ENCODE measurements at places on chromosomes 11 and 22.
A peak's percentile ranks its signal among the peaks of the same experiment; 100 is the strongest.

DNA sequence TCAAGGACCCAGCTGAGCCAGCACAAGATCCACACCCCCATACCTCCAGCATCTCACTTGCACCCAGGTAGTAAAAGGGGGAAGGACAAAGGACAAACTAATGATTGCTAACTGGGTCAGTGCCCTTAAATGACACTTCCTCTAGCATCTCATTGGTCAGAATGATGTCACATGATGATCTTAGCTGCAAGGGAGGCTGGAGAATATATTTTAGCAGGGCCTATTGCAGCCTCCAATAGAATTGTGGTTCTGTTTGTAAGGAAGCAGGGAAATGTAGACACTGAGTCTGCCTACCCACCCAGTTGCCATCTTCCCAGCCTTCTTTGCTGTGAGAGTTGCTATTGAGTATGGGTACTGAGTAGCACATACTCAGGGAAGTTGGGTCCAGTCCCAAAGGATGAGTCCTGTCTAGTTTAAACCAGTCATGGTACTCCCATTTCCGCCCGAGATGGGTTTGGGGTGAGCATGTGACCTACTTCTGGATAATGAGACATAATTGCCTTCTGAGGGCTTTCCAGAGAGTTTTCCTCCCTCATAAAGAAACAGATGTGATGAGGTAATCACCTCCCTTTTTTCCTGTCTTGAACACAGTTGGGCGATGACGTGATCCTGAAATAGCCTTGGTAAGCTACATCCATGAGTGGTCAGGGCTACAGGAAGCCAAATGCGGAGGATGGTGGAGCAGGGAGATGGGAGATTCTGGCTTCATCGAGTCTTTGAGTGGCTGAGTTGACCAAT, 5.5 kb upstream of the DNAL4 start:
- DNase-seq = no peak

- DNase-seq = no peak
Measured at GRCh38 chr11:95119361-95120060, 29.9 kb downstream of the ENDOD1 start.

- no peak for DNase-seq
Measured at GRCh38 chr11:18540207-18541009, 13.7 kb upstream of the TSG101 start.

GRCh38 chr11:35239471-35240075, 100.6 kb downstream of the CD44 start:
- DNase-seq = no peak

GRCh38 chr11:536841-537621, at the start of gene LRRC56:
Gene LRRC56, plus strand, starts transcription at chr11:537527. Its CDS starts 3,158 bp downstream, at chr11:540685.
- peak; percentile 13 for DNase-seq

DNA sequence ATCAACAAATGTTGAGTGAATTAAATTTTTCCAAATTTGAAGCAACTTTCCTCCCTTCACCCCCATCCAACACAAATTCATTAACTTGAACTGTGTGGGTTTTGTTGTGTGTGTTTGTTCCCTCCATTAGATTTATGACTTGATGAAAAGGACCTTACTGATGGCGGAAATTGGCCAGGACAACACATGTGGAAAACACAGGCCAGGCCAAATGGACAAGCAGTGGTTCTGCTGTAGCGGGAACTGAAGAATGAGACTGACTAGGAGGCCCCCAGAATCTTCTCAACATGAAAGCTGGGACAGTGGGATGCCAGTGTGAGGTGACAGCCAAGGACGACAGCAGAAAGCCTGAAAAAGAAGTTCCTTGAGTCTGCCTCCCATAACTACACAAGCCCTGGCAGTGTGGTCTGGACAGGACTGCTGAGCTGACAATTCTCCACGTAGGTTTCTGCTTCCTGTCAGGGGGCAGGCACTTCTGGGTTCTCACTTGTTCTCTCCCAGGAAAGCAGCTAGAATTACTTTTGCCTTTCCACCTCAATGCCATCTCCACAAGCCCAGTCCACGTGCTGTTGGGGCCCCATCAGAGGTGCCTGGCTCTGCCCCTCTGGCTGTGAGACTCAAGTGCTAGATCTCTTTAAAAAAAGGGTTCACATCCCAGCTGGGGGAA, 94.3 kb downstream of the ETS1 start:
- no peak for DNase-seq

DNA sequence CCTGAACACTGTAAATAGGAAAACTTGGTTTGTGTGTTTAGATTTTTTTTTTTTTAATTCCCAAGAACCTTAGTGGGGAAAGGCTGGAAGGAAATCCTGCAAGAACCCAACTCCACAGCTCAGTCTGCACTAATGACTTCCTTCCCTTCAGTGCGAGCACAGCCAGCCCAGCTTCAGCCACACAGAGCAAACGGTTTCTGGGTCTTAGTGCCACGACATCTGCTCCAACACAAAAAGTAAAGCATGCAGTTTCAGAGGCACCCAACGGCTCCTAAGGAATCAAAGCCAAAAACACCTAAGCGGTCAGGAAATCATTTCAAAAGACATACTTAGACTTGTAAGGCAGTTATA, 236.1 kb downstream of the TTC28 start:
- DNase-seq = no peak

DNA sequence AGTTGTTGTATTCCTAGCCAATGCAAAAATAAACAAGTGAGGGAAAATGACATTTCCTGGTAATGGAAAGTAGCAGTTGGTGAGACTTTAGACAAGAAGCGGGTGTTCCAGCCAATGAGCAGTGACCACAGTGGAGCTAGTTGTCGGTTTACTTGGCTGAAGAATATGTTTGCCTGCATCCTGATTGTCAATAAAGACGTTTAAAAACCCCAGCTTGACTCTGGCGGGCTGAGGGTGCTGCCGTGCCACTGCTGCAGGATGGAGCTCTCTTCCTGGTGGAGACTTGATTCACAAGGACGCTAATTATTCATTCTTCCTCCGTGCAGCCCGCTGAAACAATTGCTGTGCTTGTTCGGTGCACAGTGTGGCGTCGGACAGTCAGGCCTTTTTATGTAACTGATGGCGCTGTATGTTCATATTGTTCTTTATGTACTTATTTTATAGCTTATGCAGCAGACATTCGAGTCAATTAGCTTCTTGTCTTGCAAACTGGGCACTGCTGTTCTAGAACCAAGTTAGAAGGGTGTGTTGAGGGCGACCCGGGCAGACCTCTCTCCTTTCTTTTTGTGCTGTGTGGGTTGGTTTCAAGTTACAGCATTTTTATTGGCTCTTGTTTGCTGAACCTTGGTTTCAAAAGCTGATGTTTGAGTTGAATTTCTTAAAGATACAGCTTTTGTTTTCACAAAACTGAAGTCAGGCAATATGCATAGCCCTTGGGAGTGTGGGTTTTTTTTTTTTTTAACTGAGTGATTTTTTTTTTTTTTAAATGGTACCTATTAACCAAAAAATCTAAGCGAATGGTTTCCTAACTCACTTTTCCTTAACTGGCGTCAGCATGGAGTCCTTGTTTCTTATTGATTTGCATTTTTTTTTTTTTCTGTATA, 153.9 kb downstream of the TEAD1 start:
- peak; percentile 85 for DNase-seq

GRCh38 chr11:71148716-71149115, 103.7 kb downstream of the SHANK2 start:
- peak; percentile 3 for DNase-seq

GRCh38 chr11:119982517-119983239, 155.2 kb downstream of the TRIM29 start:
- no peak for DNase-seq

DNA sequence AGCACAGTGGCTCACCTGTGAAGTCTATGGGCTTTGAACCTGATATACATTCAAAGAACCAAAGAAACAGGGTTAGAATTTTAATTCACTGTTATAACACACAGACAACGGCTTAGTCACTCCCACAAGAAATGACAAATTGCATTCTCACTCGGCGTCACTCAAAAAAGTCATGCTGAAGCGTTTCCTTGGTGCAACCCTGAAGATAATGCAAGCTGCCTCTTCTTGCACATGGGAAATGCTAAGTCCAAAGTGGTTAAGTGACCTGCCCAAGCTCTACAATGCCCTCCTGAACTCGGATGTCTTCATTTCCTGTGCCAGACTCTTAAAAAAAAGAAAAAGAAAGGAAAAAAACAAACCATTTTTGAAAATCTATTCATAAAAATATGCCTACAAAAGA, 10.0 kb downstream of the LGR4 start:
- DNase-seq = no peak

- no peak for DNase-seq
Measured at GRCh38 chr11:122259195-122259821, 143.3 kb upstream of the BLID start.

DNA sequence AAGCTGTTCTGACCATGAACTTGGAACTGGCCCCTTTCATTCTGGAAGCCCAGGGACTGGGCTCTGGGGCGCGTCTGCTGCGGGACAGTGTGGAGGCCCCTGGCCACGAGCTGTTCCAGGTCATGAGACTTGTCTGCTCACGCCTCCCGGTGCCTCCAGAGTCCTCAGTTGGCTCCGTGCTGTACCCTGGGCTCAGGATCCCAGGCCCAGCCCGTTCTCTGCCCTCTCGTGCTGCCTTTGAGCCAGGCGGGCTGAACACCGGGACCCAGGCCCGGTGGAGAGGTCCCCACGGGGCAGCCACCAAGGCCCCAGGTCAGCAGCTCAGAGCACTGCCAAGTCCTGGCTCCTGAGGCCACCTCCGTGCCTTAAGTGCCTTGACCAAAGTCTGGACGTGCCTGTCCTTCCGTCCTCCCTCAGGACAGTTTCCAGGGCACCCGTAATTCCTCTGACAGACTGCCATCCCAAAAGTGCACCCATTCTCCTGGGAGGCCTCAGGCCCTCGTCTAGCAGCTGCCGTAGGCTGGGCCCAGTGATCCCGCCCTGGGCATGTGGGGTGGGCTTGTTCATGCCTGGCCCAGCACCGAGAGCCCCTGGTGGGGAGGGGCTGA, 36.3 kb upstream of the PPARA start:
- no peak for DNase-seq

DNA sequence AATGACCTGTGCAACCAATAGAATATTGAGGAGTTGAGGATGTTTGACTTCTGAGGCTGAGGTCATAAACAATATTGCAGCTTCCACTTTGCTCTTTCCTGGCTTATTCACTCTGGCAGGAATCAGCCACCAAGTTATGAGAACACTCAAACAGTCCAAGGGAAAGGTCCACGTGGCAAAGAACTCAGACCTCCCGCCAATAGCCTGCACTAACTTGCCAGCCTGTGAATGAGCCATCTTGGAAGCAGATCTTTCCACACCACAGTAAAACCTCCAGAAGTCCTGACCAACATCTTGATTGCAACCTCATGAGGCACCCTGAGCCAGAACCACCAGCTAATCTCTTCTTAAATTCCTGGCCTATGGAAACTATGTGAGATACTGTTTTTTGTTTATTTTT, 22.7 kb upstream of the PICALM start:
- no peak for DNase-seq

DNA sequence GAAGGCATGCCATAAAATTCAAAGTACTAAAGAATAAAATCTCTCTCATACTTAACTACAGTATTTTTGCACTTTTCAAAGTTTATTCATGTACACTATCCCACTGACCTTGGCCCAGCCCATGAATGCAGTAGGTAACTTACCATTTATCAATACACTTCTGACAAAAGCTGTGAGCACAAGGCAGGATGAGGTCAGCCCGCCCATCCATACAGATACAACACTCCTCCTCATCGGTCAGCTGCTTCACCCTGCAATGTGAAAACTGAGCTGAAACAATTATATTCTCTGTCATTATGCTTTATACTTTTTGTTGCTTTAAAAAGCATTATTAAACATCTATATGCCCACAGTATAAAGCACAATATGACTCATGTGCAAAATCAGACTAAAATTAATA, 22.1 kb downstream of the RNF141 start:
- DNase-seq = no peak

- DNase-seq = peak; percentile 81
Measured at GRCh38 chr11:9461063-9461759, 399 bp downstream of the ZNF143 start.

DNA sequence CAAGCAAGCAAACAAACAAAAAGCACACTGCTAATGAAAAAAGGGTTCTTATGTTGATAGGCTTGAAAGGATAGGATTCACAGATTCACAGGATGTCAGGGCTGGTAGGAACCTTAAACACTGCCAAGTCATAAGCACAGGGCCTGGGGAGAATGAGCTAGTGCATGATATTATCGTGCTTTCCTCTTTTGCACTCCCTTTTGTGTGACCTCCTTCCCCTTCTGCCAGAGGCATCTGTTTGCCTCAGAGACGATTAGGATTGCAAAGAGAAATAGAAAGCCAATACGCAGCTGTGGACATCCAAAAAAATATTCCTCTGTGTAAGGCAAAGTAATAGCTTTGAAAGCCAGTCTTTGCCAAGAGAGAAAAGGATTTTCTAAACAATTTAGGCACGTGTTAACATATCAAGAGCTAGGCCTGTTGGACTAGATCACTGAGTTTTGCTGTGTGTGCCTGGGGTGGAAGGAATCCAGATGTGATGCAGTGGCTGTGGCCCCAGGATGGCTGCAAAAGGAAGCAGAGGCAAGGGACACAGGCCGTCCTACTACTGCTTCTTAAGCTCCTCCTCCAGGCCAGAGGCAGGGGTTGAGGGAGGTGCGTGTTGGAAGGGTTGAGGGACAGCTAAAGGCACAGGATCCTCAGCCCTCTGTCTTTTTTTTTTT, 30.6 kb downstream of the MCHR1 start:
- no peak for DNase-seq

DNA sequence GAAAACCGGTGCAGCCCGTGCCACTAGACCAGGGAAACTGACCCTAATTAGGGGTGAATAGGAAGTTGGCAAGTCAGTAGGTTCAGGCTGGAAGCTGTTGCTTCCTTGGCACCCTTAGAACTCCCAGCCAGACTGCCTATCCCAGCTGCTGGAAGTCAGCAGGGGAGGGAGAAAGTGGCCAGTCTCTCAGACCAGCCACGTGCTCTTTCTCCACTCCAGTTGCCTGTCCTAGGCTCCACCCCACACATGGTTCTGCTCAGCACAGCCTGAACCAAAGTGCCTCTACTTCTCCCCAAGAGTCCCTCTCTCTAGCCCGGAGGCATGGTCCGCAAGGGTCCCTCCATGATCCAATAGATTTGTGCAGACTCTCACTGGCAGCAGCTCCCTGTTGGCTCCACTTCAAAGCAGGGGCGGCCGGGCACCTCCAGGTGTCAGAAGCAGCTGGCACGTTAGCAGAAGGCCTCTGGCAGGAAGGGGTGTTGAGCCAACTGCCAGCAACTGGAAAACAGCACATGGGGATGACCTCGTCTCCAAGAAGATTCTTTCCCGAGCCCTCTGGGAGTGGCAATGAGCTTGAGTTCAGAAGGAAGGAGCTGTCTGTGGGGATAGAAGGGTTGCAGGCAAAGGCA, 27.7 kb downstream of the ARFGAP2 start:
- peak; percentile 50 for DNase-seq

DNA sequence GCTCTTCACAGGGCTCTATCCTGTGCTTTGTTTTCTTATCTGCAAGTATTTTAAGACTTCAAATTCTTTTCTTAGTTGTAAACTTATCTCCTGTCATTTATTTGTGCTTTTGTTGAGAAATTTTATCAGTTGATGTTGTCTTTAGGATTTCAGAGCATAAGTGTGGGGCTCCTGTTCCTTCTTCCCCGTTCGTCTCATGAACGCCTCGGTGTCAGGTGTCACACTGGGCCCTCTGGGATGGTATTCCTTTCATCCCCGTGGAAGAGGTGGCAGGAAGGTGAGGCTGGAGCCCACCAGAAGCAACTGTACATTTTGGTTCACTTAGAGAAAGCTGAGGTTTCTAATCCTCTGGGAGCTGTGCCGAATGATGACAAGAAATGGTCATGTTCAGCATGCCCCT, 17.9 kb downstream of the NADSYN1 start:
- DNase-seq = no peak
